ENCODE measurements at places on chromosomes 3 and 15.
A peak's percentile ranks its signal among the peaks of the same experiment; 100 is the strongest.

- DNase-seq, result no peak
Measured at GRCh38 chr15:56892659-56893363, 25.6 kb upstream of the TCF12 start.

- DNase-seq, result no peak
Measured at GRCh38 chr3:194485881-194486539, 792 bp downstream of the ATP13A3 start.

GRCh38 chr3:96622878-96623277 is 191.5 kb upstream of the EPHA6 start:
- no peak for DNase-seq

GRCh38 chr3:14522129-14522691 is 17.9 kb downstream of the GRIP2 start:
- DNase-seq, result no peak

DNA sequence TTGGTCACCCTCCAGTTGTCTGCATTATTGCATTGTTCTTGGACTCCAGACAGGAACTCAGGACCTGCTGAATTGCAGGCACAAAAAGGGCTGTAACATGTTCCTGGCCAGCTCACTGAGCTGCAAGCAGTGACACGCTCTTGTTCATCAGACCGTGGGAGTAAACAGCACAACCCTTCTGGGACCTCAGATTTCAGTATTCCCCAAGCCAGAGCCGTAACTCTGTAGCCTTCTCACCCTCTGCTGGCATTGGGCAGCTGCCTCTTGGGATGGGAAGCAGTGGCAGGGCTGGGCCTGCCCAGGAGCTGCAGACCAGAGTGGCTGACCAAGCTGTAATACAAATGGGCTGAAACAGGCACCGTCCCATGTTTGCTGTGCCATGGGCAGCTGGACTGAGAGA is 607.1 kb upstream of the BCHE start:
- DNase-seq, result no peak

- DNase-seq, result no peak
Measured at GRCh38 chr3:52756141-52756540, 14.6 kb downstream of the NEK4 start.

- DNase-seq, result no peak
Measured at GRCh38 chr3:171871392-171872274, 28.5 kb downstream of the TMEM212 start.

DNA sequence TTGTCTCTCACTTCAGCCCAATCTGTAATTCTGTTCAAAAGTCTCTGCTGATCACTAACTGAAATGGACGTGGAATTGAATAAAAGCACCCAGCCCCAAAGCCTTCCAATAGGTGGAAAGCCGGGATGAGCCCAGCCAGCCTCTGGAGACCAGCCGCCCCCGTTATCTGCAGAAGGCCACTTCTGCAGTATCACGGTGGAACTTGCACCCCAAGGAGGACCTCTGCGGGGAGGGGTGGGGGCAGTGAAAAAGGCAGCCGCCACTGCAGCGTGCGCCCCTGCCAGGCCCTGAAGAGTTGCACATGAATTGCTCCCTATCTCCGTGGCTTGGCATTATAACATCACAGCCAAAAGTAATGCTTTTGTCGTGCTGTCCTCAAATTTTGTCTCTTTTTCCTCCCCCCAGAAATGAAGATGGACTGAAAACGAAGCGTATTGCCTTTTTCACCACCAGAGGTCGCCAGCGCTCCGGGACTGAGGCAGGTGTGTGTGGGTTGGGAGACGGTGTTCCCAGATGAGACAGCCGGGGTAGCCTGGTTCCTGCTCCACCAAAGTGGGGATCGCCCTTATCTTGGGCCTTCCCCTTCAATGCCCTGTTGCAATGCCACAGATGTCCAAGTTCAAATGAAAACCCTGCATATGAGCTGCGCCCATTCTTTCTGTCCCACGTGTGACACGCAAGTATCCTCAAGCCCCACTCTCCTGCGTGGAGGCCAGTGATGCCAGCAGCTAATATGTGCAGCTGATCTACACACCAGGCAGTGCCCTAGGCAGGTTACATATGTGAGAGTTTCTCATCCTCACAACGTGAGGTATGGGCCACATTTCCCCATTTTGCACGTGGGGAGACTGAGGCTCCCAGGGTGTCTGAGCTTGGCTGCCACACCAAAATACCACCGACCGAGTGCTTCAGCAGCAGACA is 96.0 kb downstream of the LRRK1 start:
- peak; percentile 84 for DNase-seq

- no peak for DNase-seq
Measured at GRCh38 chr15:61892140-61892539, 168.1 kb downstream of the VPS13C start.

GRCh38 chr3:143001369-143002082 is at the start of gene U2SURP:
Gene U2SURP, plus strand, starts transcription at chr3:143001570. Its CDS starts 59 bp downstream, at chr3:143001629.
- DNase-seq, result peak; percentile 97

- no peak for DNase-seq
Measured at GRCh38 chr3:148852271-148852992, 12.7 kb upstream of the CPA3 start.

DNA sequence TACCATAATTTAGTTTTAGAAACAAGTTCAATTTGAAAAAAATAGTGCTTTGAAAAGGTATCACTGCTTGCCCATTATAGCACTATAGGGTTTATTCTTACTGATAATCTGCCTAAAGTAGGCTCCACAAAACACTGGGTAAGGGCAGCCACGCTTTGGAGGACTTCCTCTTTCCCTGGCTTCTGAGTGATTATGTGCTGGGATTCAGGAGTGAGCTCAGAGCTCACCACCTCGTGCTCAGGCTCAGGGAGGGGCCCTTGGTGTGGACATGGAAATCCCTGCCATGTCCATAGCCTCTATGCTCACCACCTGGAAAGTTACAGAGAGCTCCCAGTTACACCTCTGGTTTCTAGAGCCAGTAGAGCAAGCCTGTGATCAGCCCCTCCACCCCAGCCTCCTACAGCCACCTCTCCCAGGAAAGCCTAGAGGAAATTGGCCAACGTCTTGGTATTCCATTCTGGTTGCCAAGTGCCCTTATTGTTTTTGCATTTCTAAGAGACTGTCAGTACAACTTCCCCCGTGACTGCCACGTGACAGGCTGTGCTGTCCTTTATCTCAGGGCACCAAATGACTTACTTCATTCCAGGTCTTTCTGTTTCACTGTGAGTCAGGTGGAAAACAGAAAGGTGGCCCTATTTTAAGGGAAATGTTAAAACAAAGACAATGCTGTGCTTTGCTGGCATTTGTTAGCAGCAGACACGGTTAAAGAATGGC is 316.0 kb downstream of the RORA start:
- no peak for DNase-seq

GRCh38 chr3:41222501-41222900 is 23.2 kb downstream of the CTNNB1 start:
- no peak for DNase-seq

DNA sequence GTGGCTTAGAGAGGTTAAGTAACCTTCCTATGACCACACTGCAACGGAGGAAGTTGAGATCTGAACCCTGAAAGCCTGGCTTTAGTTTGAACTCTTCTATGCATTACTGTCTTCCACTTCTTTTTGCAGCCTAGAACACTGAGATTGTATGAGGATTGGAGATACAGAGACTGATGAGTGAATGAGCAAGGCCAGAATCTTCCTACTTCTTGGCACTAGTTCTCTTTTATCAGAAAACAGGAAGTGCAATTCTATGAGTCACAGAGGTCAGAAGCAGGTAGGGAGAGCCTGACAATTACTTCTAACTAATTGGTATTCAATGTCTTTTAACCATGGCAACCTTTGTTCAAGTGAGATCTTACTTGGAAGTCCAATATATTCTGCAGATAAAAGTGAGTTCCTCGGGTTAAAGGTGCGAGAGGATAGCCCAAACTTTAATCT is 219.0 kb downstream of the SHQ1 start:
- no peak for DNase-seq

DNA sequence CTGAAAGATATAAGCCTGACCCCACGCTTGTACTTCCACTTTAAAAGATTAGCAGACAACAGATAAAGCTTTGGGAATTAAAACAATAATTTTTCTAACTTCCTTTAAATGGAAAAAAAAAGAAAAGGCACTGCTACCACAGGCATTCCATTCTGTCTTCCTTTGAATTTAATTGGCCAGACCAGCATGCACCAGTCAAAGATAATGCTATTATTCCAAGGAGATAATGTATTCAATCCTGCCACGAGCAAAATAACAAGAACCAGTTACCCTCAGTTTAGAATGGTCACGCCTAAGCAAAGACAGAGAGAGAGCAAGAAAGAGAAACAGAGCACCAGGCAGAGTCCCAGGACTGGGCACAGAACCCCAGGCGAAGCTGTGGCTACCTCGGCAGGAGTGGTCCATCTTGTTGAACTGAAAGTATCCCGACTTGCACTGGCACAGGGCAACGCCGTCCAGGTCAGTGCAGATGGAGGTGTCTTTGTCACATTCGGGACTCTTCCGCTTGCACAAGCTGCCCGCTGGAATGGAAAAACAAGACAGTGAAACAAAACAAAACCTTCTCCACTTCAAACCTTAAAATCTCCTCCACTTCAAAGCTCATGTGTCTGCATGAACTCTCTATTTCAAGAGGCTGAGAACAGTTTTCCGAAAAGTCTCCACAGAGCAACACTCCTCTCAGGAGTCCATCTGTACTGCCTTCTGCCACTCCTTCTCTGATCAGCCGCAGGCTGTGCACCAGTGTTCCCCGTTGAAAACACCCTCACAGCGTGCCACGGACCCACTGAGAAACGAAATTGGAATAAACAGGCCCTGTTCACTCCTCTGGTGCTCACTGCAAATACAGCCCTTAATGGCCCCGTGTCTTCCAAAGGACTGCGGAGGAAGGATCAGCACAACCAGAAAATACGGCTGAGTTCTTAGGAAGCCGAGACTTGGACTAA is 58.2 kb downstream of the HEG1 start:
- DNase-seq, result no peak

GRCh38 chr15:91912336-91912735 is 58.8 kb downstream of the SLCO3A1 start:
- DNase-seq, result no peak

DNA sequence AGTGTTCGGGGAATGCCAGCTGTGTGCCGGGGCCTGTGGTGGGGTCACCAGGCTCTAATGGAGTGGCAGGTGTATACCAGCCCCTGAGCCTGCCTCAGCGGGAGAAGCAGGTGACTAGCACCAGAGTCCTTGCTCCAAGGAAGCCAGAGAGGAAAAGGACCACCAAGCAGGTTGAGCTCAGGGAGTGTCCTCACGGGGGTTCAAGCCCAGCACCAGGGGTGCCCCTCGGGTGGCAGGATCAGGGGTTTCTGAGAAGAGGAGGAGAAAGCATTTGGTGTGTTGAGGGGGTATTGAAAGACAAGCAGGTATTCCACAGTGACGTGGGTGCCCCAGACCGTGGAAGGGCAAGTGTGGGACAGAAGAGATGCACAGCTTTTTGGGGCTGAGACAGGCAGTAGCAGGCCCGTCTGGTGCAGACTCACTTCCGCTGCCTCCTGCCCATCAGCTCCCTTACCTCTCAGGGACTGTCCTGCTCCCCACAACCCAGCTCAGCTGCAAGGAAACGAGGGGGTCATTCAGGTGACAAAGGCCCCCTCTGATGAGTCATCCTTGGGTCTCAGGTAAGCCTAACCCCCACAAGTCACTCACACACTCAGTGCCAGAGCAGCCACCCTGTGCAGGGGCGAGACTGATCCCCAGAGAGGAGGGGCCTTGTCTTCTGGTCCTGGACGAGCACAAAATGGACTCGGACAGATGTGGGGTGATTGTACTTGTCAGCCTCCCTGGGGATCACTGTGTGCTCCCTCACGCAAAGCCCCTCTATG is 21.4 kb upstream of the POC1A start:
- DNase-seq, result no peak

DNA sequence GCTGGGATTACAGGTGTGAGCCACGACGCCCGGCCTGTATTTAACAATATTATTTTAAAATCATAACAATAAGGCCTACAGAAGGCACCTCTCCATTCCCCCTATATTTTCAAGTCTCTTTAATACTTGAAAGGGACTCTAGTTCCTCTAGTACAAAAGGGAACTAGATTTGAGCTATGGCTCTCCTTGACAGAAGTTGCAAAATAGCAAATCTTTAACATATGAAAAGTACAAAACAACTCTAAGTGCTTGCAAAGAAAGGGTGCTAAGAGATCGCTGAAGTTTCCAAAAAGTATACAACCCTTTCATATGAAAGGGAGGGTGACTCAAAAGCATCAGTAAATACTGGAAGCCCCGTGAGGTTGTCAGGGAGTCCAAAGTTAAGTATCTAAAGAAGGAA is 23.8 kb downstream of the AP3S2 start:
- DNase-seq, result no peak

GRCh38 chr3:72951259-72951722 is 45.3 kb upstream of the PPP4R2 start:
- no peak for DNase-seq

- no peak for DNase-seq
Measured at GRCh38 chr3:106381939-106382335, 513.1 kb upstream of the CBLB start.

GRCh38 chr3:190261015-190261414 is 61.2 kb downstream of the CLDN1 start:
- no peak for DNase-seq

DNA sequence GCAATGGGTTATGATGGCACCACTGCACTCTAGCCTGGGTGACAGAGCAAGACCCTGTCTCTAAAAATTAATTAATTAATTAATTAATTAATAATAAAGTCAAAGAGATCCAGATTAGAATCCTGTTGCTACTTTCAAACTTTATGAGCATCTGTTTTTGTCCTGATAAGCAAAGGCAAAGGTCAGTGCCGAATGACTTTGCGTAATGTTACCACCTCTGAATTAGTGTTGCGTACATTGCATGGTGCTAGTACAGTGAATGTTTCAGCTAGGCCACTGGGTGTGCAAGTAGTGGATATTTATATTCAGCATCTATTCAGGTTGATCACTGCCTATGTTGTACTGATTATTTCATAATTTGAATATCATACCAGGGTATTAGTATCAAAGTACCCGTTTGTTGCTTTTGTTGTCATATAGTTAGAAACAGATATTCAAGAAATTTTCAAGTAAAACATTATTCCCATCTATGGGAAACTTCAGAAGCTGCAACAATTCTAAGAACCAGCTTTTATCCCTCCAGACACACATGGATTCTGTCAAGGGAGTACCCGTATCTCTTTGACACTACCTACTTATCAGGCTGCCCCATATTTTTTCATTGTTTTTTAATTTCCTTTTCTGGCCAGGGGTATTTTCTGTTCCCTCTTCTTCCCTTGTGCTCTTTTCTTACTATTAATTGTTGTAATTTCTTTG is 127.1 kb upstream of the GRM7 start:
- DNase-seq, result no peak

GRCh38 chr15:73573037-73573436 is 60.2 kb downstream of the NPTN start:
- no peak for DNase-seq

DNA sequence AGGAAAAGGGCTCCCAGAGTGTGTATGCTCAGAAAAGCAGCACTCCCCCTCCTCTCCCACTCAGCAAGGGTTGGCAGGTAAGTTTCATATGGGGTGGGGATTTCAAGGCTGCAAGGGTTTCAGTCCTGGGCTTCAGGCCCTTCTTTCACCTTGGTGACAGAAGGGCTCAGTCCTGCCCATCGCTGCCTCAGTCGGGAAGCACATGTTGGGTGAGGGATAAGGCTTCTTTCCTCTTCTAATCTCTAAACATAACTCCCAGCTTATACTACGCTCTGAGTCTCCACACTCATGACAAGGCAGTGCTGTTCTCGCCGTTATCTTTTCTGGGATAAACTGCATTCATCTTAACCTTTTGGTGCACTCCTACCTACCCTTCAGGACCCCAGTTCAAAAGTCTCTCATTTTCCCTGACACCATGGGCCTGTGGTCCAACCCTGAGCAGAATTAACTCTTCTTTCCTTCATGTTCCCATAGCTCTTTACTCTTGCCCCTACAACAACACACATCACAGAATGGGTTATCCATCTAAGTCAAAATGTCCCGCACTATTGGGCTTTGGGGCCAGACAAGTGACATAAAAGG is 17.0 kb downstream of the RAB43 start:
- peak; percentile 3 for DNase-seq

GRCh38 chr15:82047453-82048400 is 1.9 kb upstream of the MEX3B start:
- DNase-seq, result peak; percentile 16
